Endothelial cell (in vitro differentiated cells): ENCODE measurements at places on chromosomes 4 and X. TPM values are rescaled to one million over a fixed set of nuclear protein-coding genes. Genes with fewer than 3 reads are reported as not detected.

TCP11X2 gene
- total RNA-seq: 2.0 TPM

CCDC120 gene
- total RNA-seq: 22.5 TPM

FGF2 gene
- total RNA-seq: 26.1 TPM

GAGE2A gene
- not detected for total RNA-seq

LONRF3 gene
- total RNA-seq: 12.4 TPM

TLR8 gene
- not detected for total RNA-seq

MAGEB1 gene
- total RNA-seq: not detected

- DNase-seq: no peak
These were observed 572.3 kb downstream of the RAB28 start for GRCh38 chr4:12911750-12912358.

GRCh38 chr4:123397144-123398065 is 810 bp downstream of the SPRY1 start:
- DNase-seq: peak; percentile 67

GRCh38 chr4:46890056-46890455 is 19.0 kb downstream of the COX7B2 start:
- DNase-seq: no peak

- DNase-seq: peak; percentile 43
These were observed 964 bp downstream of the VEGFC start for GRCh38 chr4:176791591-176792325.

DNA sequence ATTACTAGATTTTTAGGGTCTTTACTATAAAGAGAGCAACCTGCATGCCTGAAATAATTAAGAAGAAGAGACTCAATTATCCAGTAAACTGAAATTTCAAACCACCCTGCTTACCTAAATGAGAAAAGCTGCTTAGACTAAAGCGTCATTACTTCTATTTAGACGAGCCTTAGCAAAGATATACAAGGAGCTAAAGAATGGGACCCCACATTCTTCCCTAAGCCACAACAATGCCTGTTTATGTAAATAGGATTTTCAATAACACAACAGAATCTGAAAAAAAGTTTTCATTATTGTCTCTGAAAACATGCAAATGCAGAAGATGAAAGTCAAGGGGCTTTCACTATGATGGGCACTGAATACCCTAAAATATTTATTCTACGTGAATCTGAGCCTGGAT is 16.2 kb downstream of the GPC3 start:
- DNase-seq: no peak

GRCh38 chr4:129143359-129143758 is 47.4 kb downstream of the C4orf33 start:
- no peak for DNase-seq

DNA sequence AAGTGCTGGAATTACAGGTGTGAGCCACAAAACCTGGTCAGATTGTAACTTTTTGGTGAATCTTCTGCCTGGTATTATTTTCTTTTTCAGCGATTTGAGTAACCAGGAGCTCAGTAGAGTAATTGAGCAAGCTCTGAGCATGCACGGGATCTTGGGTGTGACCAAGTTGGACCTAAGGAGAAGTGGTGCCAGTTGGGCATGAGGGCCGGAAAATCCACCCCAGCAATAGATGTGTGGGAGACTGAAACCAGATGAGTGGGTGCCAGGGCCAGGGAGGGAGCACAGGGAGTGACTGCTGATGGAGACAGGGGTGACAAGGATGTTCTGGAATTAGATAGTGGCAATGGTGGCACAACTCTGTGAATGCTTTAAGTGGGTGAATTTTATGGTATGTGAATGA is 3.7 kb upstream of the CCNQ start:
- DNase-seq: no peak

- DNase-seq: no peak
These were observed 129.8 kb downstream of the GUCY2F start for GRCh38 chrX:109352066-109352588.

DNA sequence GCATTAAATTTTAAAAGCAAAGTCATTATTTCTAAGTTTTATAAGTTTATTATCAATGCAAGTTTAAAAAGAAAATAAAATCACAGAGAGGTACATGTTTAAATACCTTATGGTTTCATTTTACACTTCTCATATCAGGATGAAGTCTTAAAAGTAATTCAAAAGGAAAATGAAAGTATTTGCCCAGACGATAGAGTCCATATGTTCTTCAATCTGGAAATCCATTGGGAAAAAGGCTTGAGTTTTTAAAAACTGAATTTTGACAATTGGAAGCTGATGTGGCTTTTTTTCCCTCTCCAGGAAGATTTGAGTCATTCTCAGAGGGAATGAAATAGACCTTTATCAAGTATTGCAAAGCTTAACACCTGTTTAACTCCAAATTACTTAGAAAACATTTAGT is 37.1 kb downstream of the MAB21L2 start:
- DNase-seq: no peak

DNA sequence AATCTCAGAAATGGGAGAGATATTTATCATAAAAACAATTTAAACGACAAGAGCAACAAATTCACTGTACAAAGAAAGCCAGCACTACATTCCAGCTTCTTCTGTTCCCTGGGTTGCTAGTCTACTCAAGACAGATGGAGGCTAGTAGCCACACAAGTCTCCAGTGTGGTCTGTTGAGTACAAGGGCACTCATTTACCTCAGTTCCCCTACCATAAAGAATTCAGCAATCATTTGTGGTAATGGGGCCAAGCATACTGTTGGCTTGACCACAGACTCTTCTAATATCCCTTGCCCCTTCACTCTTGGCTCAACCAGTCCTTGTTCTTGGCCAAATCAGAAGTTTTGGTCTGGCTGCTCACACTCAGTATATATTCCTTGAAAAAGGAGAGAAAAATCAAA is 212.3 kb downstream of the COX18 start:
- no peak for DNase-seq
